ENCODE measurements at places on chromosomes 16 and 17.

DNA sequence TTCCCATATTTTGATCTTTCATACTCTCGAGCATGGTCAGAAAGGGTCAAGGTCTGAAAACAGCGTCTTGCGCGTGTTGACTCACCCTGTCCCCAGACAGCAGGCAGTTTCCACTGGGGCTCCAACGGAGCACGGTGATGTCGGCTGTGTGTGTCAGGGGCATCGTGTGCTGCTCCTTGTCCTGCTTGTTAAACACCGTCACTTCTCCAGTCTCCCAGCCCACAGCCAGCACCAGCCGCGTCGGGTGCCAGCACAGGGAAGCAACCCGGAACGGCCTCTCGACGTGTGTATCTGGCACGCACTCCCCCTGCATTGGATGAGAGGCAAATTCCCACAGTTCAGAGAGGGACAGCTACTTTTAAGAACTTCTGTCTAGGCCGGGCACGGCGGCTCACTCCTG, 9.6 kb downstream of the IFT140 start:
- no peak for DNase-seq

- DNase-seq, result no peak
These were observed 6.2 kb downstream of the NAT9 start for GRCh38 chr17:74769856-74770497.

DNA sequence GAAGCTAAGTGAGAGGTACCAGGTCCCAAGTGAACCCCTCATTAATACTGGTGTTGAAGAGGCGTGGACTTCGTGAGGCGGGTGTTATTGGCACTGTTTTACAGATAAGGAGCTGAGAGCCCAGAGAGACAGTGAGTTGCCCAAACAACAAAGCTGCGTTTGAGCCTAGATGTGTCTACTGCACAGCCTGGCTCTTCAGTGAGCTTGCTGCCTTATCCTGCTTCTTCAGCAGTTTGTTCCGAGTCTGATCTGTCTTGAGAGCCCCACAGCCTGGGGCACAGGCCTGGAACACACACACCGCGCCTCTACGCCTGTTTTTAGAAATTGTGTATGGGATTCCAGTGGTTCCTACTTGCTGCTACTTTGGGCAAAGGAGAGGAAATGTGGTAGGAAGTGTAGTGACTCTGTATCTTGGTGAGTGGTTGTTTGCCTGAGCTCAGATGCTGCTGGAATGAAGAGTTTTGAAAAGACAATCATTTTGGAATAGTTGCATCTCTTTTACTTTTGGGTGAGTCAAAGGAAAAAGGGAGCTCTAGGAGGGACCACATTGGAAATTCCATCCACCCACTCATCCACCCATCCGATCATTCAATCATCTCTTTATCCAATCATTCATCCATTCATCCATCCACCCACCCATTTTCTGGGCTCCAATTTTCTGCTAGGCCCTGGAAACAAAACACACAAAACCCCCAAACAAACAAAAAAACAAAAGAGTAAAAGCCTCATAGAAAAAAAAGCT, 22.3 kb upstream of the PLCG2 start:
- no peak for DNase-seq

DNA sequence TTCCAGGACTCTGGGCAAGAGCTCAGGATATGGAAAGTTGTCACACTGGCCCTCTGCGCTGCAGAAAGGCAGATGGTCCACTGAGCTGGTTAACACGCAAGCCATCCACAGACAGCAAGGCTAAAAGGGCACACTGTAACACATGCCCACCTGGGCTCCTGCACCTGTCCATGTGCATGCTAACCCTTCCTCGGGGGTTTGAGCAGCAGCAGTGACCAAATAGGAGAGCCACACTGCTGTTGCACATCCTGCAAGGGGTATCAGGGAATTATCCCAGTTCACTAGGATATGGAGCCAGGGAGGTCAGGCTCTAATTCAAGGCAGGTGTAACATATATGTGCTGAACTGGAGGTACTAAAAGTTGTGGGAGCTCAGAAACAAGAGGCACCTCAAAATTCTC, 471.0 kb upstream of the CDH5 start:
- DNase-seq, result no peak

DNA sequence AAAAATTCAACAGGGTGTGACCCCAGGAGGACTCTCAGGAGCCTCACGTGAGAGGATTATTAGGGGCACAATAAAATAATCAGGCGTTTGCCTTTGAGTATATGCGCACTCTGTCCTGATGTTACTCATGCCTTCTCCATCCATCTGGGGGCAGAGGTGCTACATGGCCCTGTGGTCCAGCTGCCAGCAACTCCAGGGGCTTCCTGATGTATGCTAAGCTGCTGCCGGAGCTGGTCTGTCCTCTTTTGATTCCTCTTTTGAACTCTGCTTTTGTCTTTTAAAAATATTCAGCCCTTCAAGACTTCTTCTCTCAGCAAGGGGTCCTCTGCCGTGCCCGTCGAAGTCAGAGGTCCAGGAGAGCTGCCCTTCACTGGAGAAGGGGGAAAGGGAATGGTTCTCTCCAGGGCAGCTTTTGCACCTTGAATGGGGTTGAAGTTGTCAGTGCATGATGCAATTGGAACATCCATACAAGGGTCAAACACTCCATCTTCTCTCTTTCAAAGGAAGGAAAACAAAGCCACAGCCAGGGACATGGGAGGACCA, 431.4 kb downstream of the SHISA9 start:
- no peak for DNase-seq

DNA sequence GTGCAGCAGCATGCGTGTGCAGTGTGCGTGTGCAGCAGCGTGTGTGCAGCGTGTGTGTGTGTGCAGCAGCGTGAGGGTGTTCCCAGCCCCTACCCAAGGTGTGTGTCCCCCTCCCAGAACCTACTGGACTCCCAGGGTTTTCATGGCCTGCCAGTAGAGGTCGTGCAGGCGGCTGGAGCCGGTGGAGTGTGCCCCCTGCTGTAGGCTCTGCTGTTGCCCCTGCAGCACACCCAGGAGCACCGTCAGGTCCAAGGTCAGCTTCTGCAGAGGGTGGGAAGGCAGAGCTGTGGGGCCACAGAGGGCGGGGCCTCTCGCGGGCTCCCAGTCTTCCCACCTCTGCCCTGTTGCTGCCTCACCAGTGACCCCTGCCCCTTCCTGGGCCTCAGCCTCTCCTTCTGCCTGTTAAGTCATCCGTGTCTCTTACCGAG, 14.9 kb downstream of the MYBBP1A start:
- DNase-seq, result no peak

DNA sequence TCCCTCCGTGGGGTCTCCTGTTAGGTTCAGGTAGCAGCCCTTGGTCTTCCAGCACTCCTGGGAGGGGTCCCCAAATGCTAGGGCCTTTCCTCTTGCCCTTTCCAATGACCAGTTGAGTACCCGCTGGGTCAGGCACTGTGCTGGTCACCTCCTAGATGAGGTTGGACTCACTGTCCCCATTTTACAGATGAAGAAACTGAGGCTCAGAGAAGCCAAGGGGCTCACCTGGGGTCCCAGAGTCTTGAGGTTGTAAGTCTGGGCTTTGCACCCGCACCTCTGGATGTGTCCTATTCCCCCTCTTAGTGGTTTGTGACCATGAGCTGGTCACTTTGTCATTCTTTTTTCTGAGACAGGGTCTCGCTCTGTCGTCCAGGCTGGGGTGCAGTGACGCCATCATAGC, 1.4 kb upstream of the CASKIN1 start:
- DNase-seq, result no peak

GRCh38 chr17:33038740-33039139, 47.1 kb downstream of the SPACA3 start:
- no peak for DNase-seq

DNA sequence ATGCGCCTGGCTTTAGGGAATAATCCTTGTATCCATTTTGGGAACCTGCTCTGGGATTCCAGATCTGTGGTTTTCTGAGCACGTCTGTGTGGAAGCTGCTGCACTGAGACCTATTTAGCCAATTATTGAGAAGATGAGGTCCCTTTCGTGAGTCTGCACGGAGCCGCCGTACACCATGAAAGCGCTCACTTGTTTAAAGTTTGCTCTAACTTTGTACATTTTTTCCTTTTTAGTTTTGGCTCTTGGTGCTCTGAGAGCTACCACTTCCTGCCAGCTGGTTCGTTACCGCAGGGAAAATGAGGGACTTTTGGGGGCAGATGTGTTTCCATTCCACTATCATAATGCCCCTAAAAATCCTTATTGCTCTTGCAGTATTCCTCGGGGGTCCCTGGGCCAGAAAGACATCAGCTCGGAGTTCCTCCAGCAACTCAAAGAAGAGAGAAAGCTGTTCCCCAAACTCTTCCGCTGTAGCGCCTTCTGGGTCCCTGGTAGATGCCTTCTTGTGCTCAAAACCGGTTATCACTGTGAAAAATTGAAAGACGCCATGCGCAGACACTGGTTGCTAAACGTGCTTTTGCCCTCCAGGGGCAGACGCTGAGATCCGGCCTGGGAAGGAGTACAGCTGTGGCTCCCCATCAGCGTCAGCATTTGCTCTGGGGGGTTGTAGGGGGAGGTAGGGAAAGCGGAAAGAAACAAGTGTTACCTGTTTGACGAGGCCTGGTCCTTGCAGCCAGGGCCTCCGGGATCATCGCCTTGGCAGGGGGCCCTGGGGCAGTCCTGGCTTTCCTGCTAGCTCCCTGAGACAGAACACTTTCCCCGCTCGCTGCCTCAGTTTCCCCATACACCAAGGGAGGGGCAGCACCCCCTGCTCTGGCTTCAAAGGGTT, 238.1 kb downstream of the MRTFB start:
- no peak for DNase-seq
